Kidney epithelial cell (primary cell): ENCODE measurements at places on chromosomes 16 and 17.
A peak's percentile ranks its signal among the peaks of the same experiment; 100 is the strongest.

GRCh38 chr17:68910789-68911431 lies 44.3 kb downstream of the ABCA8 start:
- no peak for DNase-seq

DNA sequence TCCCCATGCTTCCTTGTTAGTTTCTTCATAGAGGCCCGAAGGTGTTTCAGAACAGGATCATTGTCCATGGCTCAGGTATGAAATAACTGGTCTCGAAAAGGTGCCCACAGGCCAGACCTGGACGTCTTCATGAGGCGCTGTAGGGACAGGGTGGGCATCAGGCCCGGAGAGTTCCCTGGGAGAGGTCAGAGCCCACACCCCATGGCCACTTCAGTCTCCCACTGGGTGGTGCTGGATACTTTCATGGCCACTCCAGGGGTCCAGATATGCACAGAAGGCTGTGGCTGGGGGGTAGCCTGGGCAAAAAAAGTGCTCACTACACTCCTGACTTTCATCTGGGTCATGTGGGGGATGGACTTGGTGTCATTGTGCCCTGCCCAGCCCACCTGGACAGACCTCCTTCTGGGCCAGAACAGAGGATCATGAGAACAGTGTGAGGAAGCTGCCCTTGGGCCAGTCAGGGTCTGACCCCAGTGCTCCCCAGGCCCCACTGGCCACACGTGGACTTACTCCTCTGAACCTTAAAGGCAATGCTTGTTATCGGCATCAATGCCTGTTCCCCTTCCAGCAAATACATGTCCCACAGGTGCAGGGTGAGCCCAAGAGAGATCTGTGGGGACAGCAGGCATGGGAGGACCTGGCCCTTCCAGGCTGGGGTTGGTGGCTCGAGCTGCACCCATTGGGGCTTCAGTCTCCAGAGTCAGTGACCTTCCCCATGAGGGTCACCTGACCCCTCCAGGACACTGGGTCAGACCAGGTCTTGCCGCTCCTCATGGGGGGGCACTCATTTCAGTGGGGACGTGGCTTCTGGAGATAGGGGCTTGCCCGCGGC lies 36.9 kb downstream of the LGALS9 start:
- no peak for DNase-seq

DNA sequence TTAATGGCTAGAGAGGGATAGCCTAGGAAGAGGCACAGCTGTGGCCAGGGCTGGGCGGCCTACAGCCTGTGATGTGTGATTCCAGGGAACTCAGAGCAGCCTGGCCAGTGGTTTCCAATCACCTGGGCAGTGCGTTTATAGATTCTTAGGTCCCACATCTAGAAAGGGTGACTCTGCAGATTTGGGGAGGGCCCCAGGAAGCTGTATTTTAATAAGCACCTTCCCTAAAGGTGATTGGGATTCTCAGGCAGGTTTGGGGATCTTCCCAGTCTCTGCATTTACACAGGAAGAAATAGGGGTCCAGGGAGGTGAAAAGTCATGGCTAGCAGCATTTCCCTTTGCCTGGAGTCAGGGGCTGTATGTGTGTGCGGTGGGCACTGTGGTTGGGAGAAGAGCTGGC lies 9.5 kb downstream of the SPNS2 start:
- no peak for DNase-seq

- DNase-seq = no peak
Observed at GRCh38 chr16:31109622-31110021, 1.4 kb downstream of the BCKDK start.

- no peak for DNase-seq
Observed at GRCh38 chr17:57941384-57942370, 13.5 kb downstream of the CUEDC1 start.

GRCh38 chr17:33324736-33325135 lies 31.6 kb upstream of the ASIC2 start:
- no peak for DNase-seq

DNA sequence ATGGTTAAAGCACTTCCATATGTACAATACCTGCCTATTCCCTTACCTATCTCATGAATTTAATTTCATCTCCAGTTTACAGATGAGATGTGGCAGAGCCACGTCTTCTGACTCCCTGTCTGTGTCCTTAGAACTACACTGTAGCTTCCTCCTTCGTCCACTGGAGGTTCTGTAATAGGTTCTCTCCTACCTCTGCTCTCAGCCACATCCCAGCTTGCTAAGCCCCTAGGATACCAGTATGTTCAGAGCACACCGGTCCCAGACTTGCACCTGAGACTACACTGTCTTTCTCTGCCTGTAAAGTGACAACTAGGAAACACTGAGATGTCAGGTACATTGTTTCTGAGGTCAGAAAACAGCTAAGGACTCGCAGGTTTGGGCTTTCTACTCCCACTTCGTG lies 3.8 kb upstream of the RASL10B start:
- DNase-seq = no peak

DNA sequence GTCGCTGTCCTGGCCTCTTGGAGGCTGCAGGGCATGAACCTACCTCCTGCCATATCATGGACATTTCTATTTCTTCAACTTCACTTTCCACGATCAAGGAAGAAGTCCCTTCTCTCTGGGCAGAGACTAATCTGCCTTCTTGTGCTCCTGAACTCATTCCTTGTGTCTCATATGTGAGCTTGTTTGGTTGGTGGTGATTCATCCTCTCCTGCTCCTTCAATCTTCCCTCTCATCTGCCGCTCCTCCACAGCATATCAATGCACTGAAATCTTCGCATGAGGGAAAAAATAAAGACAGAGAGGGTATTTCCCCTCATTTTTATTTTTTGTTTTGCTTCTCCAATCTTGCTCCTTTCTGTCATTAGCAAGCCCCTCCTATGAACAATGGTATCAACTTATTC lies 571.7 kb upstream of the GOT2 start:
- DNase-seq = peak; percentile 0

- no peak for DNase-seq
Observed at GRCh38 chr17:74343121-74343520, 17.1 kb downstream of the KIF19 start.

- no peak for DNase-seq
Observed at GRCh38 chr17:49964303-49964768, 4.7 kb upstream of the DLX4 start.

DNA sequence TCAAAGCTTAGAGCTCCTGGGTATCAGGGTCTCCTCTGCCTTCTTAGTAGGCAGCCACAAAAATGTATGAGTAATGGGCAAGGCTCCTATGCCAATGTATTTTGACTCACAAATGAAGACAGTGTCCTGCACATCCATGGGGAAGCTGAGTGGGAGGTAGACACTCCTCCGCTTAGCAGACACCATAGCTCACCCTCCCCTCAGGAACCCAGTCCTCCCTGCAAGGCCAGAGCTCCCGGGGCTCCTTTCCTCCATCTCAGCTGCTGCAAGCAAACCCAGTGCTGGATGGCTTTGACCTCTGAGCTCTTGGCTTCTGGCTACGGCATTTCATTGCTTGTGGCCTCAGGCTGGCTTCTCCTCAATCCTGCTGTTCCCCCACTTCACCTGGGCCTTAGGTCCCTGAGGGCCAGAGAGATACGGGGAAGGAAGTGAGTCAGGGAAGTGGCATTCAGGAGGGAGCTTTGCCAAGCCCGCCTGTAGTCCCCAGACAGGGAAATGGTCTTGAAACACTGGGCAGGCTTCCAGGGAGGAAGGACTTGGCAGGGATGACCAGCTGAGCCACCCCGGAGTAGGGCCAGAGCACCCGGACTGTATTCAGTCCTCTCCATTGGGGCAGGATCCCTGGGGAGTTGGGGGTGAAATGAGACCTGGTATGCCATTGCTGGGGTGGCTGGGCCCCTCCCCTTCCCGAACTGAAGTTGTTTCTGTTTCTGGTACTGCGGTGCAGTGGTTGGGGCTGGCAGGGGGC lies 4.5 kb downstream of the ABCC3 start:
- peak; percentile 97 for DNase-seq

DNA sequence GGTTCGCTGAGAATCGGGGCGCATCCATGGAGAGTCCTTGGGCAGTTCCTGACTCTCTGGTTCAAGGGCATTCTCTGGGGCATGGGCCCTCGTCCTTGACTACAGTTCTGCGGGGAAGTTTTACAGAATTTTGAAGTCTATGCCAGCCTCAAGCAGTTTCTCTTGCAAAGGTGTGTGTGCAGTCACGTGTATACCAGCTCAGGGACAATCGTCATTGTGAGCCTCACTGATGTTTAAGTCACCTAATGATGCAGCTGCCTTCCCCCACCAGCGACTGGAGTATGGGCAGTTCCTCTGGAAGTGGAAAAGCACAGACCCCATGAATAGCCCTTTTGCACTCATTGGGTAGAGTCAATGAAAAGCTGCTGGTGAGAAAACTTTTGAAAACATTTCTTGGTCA lies 1.3 kb downstream of the PLCG2 start:
- no peak for DNase-seq

GRCh38 chr16:74503412-74503811 lies 82.1 kb upstream of the CLEC18B start:
- DNase-seq = peak; percentile 16

GRCh38 chr16:2163211-2163881 lies 7.8 kb downstream of the TRAF7 start:
- no peak for DNase-seq

DNA sequence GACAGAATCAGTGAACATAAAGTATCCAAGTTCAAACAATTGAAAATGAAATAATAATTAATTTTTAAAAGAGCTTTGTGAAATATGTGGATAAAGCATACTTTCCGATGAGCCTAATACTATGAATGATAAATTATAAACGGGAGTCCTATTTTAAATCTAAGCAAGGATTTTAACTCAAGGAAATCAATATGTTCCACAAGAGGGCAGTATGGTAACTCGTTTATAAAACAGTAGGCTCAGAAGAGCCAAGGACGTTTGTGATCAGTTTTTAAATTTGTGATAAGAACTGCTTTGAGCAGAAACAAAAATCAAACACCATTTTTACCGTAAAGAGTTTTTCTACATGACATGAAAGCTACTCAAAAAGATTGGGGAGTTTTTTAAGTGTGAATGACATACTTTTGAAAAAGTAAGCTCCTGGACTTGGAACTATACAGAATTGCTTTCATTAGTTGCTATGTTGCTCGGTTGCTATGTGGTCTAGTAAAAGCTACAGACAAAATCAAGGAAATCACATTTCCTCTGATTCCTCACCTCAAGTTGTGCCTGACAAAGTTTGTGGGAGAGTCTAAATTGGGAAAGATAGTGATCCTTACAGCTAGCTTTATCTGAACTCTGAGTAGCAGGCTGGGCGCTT lies 11.8 kb upstream of the TEKT1 start:
- DNase-seq = no peak

DNA sequence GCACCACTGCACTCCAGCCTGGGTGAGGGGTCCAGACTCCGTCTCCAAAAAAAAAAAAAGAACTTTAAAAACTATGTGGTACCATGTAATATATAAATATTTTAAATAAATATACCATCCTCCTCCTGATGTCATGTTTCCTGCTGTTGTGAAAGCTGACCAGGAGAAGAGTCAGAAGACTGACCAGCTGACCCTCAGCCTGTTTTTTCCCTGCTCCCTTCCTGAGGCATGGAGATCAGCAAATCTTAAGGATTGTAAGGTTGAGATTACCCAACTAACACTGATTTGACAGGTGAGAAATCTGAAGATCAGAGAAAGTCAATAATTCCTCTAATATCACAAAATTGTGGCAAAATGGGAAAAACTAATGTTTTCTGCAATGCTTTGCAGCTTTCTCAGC lies 18.1 kb downstream of the NCOR1 start:
- no peak for DNase-seq

- no peak for DNase-seq
Observed at GRCh38 chr17:10733666-10734065, 3.8 kb upstream of the TMEM220 start.

- DNase-seq = no peak
Observed at GRCh38 chr17:71460943-71461342, 659.9 kb upstream of the SOX9 start.

DNA sequence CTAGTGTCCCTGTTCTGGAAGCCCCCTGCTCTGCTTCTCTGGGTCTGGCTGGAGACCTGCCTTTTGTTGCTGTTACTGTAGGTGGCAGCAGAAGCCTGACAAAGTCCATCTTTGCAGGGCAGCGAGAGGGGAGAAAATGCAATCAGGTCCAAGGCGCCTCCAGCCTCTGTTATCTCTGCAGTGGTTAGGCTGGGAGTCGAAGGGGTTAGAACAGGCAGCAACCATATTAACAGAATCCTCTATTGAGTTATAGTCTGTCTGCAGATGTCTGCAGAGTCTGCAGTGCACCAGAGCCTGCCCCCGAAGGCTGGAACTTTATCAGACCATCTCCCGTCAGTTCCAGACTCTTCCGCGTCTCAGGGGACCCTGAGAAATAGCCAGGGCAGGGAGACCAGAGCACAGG lies 404.9 kb upstream of the EEF2KMT start:
- DNase-seq = no peak

- no peak for DNase-seq
Observed at GRCh38 chr17:14057591-14057990, 11.7 kb upstream of the COX10 start.

GRCh38 chr16:84498223-84498610 lies 6.2 kb downstream of the MEAK7 start:
- DNase-seq = no peak

- no peak for DNase-seq
Observed at GRCh38 chr16:11604783-11605563, 18.3 kb upstream of the LITAF start.

GRCh38 chr17:78490156-78490555 lies 87.0 kb downstream of the DNAH17 start:
- no peak for DNase-seq

GRCh38 chr16:30585022-30585399 lies 486 bp downstream of the ZNF785 start:
- DNase-seq = no peak

GRCh38 chr16:74466872-74467271 lies 45.6 kb upstream of the CLEC18B start:
- no peak for DNase-seq

DNA sequence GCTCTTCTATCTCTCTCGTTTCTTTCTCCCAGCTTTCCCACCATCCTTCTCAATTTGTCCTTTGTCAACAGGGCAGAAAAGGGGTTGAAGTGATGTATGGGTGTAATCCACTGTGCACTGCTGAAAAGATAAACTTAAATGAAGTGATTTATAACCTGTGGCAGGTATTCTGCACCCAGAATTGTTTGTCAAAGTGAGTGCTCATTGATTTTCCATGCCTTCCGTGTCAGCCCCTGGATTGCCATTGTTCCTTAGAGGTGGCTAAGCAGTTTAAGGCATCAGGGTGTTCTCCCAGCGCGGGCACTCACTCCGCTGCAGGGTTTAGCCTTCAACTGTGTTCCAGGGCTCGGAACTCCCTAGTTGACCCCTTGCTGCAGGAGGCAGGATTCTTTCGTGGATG lies 82.9 kb downstream of the PITPNC1 start:
- no peak for DNase-seq

DNA sequence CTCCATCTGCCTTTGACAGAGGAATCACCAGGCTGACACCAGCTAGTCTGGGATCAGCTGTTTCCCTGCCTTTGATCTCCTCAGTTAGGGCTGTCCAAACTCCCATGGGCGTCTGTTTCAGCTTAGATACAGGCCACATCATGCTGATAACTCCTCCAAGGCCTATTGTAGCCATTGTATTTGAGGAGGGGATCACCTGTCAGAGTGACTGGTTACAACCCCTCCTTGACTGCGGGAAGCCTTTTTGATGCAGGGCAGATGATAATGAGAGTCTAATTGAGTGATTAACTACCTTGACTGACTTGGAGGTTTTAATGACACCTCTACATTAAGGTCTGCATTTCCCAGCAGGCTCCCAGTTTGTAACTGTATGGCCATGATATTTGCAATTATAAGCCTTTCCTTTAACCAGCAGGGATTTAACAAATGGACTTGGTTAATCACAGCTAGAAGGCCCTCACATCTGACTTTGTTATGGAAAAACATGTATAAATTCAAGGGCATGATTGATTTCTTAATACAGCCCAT lies 863.5 kb downstream of the KCNJ2 start:
- no peak for DNase-seq
